ENCODE measurements at places on chromosomes 7 and 10.

DNA sequence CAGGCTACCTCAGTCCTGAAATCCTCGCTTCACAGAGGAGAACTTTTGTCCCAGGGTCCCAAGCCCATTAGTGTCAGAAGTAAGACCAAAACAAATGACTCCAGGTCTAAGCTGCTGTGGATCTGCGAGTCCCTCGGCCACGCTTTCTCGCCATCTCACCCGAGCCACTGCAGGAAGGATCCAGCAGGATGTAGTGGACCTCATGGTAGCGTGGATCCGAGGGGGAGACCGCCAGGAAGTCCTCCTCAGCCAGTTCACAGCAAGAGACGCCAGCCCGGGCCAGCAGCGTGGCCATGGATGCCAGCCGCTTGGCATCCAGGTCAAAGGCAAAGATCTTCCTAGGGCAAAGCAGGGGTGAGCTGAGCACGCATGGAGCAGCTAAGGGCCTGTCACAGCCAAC lies 4.6 kb downstream of the NSUN5 start:
- no peak for DNase-seq

GRCh38 chr7:17660116-17660515 lies 280.2 kb downstream of the SNX13 start:
- no peak for DNase-seq

- DNase-seq = no peak
These were observed 80.0 kb downstream of the DAGLB start for GRCh38 chr7:6367701-6368211.

DNA sequence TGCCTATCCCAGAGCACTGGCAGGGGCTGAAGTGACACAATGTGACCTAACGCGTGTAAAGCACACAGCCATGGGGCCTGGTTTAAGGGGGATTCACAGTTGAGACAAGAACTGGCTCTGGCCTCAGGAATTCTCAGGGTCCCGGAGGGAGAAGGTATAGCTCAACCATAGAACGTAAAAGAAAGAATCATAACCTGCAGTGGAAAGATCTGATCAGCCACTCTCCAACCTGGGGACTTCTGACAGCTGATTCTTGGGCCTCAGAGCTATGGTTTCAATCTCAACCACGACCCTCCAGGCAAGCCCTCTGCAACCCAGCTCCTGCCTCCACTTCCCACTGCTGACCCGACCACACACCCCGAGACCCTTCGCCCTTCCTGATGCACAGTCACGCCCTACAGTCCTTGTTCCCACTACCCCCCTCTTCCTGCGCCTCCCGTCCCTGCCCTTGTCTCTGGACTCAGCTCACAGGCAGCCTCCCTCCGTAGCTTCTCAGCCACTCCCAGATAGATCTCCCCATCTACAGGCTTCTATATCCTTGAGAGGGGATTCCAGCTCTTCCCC lies 245.2 kb downstream of the BUB3 start:
- DNase-seq = no peak

- DNase-seq = no peak
These were observed 73.2 kb downstream of the VCL start for GRCh38 chr10:74071157-74071556.

DNA sequence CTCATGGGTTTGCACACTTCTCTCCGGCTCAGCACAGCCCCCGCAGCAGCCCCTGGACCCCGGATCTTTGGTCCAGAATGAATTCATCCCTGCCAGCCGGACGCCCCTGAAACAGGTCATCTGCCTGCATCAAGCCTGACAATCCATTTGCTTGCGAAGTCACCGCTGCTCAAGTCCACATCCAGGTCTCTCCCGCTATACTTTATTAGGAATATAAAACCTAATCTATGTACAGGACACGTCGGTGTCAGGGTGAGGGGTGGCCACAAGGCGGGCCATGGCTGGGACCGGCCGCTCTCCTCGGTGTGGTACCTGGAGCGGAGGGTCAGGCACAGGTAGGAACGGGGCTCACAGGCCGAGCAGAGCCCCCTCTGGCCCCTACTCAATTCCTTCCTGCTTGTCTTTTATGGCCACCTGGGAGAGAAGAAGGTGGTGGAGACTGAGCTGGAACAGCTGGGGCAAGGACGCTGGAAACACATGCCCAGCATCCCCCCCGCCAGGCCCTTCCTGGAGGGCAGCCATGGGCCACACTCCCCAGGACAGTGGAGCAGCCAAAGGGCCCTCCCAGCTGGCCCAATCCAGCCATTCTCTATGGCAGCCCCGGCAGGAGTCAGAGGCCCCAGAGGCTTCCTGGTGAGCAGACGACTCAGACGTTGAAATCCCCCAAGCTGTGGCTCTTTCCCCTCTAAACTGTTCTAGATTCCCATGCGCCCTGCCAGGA lies 5.3 kb downstream of the POLR2J start:
- no peak for DNase-seq

GRCh38 chr10:84114088-84114667 lies 25.1 kb upstream of the GHITM start:
- DNase-seq = no peak

- DNase-seq = no peak
These were observed 276.1 kb downstream of the DNAJB6 start for GRCh38 chr7:157612664-157613561.

DNA sequence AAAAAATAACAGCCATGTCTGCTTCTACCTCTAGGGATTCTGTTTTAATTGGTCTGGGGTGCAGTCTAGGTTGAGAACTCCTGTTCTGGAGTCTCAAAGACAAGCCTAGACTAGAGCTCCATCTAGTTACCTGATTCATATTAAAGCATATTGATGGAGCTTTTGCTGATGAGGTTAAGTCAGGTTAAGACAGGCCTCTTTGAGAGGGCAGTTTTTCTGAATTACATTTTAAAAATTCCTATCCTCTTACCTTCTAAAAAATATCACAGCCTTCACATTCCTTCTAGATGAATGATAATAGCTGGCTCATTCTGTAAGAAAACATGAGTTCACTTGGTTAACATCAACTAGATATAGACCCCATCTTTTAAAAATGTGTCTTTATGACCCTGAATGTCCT lies 28.9 kb downstream of the MGAM start:
- DNase-seq = no peak

DNA sequence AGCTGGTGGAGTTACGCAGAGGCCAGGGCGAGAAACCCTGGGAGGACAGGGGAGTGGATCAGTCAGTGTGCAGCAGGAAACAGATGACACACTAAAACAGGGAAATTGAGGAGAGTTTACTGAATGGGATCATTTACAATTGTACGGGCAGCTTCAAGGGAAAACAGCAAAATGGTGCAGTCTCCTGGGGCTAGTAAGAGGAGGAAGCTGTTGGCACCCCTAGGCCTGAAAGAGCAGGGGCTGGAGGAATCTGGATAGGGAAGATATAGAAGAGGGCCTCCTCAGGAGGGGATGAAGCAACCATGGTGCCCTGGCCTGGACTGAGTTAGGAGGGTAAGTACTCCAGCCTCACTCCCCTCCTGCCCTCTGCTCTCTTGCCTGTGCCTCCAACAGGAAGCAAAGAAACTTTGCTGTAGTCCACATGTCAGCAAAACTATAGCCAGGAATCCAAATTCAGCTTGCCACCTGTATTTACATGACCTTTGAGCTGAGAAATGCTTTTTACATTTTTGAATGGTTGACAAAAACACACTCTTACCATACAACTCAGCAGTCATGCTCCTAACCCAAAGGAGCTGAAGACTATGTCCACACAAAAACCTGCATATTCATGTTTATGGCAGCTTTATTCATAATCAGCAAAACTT lies 52.3 kb upstream of the OPN4 start:
- DNase-seq = no peak

GRCh38 chr7:121761399-121761798 lies 111.6 kb upstream of the PTPRZ1 start:
- no peak for DNase-seq

DNA sequence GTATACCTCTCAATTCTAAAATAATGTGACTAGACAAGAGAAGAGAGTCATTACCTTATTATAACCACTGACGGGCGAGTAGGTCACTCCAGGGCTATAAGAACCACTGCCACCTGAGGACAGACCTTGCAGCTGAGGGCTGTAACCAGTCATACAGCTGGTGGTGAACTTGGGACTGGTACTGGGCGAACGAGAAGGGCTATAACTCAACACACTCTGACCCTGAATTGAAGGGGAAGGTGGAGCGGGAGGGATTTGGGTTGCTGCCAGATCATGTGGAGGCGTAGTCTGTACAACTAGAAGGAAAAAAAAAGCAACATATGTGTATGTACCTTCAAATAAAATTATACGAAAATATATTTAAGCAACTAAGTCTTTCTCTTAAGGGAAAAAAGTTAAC lies 3.4 kb downstream of the TMEM209 start:
- DNase-seq = no peak

- no peak for DNase-seq
These were observed 57.0 kb downstream of the SHTN1 start for GRCh38 chr10:116947841-116948529.

- DNase-seq = no peak
These were observed 11.8 kb upstream of the SGPL1 start for GRCh38 chr10:70803775-70804420.

GRCh38 chr7:3897430-3898372 lies 596.6 kb downstream of the SDK1 start:
- no peak for DNase-seq

GRCh38 chr7:332020-332517 lies 42.1 kb downstream of the FOXL3 start:
- no peak for DNase-seq

DNA sequence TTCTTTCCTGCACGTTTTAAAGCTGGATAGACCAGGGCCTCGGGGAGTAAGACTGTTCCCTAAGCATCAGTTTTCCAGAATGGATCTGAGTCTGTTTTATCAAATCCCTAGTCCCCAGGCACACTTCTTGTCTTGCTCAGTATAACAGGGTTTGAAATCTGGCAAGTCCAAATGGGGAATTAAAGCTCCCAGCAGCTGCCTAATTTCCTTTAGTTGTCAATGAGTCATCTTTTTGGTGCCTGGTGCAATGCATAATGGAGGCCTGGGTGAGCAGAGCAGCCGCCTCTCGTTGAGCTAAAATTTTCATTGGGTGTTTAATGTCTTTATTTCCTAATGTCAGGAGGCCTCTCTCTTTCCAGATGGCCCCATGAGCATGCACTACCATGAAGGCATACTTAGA lies 87.9 kb downstream of the STRA8 start:
- DNase-seq = no peak

DNA sequence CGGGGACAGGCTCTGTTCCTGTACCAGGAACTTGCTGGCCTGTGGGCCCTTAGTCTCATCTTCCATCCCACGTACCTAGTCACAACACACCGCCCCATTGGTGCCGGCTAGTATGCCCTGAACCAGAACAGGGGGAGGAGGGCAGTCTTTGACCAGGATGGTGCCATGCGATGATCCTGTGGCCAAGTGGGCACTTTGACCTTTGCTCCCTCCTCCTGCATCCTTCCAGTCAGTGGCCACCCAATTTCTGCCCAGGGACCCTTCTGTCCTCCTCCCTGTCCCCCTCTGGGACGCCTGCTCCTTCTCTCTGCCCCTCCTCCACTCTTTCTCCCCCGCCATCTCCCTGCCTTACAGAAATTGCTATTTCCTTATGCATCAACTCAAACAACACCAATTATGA lies 126.3 kb upstream of the CHST15 start:
- no peak for DNase-seq

Data from 8988T (cell line).